Stimulated activated CD4-positive, alpha-beta T cell treated with anti-CD3 and anti-CD28 coated beads, Interleukin-4, amount 100 ng/mL, for 24 hours (primary cell): ENCODE measurements at places on chromosomes 1 and 21.

GRCh38 chr1:44947063-44947773 lies 39.2 kb downstream of the EIF2B3 start:
- DNase-seq = no peak

DNA sequence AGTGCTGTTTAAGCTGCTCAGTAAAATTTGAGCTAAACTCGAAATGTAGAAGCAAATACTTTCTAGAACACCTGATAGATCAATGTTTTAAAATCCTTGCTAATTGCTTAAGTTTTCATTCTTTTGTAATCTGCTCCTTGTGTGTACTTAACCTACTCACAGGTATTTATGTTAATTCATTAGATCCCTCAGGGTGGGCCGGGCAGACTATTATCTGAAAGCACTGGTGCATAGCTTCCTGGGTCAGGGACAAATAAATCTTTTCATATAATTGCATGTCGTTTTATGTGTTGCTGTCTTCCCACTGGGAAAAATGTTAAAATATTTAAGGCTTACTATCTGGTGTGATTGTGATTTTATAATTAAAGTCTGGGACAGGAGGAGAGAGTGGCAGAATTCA lies 440.5 kb downstream of the SMYD3 start:
- DNase-seq = no peak

DNA sequence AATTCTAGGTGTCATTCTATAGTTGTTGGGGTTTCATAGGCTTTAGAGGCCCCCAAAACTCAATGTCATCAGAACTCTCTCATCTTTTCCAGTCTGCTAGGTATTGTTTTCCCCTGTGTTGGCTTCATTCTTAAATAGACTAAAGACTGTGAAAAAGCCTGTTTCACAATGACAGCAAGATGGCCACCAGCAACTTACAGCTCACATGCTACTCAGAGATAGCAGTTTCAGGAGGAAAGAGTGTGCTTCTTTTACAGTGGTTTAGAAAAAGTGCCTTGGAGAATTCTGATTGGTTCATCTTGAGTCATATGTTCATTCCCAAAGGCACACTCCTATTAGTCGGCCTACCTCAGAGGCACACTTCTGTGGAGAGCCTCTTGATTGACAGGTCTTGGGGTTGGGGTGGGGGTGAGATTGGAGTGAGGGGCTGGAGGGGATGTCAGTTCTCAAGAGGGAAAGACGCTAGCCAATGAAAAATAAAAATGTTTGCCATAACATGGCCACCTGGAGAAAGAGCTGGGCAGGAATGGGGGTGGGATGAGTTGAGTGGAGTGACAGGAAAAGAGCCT lies 8.5 kb downstream of the IL23R start:
- peak; percentile 46 for DNase-seq

DNA sequence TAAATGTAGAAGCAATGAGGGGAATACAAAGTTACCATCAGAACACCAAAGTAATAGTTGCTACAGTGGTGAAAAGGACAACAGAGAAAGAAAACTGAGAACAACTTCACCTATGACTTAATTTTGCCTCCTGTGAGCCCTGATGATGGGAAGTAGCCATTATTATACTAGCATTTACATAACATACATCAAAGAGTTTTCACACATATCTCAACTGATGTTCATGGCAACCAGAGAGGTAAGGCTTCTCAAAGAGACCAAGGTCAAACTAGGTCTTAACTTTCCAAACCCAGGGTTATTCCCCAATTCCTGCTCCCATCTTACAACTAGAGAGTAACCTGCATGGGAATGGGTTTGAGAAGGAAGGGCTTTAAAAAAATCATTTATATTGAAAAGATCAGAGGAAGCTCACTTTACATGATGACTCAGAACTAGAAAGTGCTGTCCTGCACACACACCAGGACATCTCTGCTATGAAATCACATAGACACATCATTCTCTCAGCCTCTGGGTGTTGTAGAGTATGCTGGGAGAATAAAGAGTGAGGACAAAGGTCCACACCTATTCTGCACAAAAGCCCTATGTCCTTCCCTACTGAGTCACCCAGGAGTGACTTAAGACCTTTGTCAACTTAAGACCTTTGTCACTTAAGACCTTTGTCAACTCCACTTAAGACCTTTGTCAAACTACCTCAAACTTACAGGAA lies 179.7 kb downstream of the TNFSF18 start:
- DNase-seq = no peak

DNA sequence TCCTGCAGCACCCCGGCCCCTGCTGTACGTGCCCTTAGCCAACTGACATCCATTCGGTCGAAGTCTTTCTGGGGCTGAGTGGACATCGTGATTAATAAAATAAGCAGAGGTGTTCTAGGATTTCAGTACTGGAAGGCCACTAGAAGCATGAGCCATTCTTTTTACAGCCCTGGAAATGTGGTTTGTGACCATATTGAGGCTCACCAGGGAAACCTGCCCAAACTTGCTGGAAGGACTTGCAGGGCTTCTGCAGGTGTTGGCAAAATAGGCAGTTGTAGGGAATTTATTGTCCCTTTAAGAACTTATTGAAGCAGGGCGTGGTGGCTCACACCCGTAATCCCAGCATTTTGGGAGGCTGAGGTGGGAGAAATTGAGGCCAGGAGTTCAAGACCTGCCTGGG lies 80.8 kb downstream of the DOP1B start:
- DNase-seq = no peak

DNA sequence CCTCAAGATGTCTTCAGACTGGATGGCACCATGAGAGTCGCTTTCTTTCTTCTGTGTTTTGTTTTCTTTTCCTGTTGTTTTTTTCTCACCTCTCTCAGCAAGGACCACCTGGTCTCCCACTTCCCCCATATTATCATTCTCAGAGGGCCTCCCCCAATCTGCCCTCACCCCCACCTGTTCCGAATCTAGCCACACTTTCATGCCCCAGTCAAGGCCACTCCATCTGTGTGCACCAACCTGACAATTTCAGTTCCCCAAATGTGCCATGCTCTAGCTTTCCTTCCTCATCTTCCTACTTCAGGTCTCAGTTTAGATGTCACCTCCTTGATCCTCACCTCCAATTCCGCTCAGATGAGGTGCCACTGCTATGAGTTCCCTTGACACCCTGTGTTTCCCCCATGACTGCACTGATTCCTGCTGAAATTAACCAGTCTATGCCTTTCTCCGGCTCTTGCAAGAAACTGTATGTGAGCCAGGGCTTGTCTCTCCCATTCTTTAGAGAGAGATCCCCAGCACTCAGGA lies 146.2 kb downstream of the PLPP3 start:
- DNase-seq = no peak
